Right hindlimb (tissue), 1 donor: ENCODE measurements at places on chromosomes 3 and 15.

DNA sequence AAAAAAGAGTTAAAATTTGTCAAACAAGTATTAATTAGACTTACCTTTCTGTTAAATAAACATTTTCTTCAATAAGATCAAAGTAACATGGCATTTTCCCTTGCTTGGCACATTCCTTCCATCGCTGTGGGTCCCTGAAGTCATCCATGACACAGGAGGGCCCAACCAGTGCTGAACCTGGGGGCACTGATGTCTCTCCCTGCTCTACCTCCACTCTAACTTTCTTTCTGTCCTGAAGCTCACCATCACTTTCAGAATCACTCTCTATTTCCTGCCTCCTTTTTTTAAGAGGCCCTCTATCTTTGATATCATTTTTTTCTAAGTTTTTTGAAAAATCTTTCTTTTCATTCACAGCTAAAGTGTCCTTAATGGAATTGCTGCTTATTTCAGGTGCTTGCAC lies 43.8 kb downstream of the SETD2 start:
- no peak for DNase-seq

DNA sequence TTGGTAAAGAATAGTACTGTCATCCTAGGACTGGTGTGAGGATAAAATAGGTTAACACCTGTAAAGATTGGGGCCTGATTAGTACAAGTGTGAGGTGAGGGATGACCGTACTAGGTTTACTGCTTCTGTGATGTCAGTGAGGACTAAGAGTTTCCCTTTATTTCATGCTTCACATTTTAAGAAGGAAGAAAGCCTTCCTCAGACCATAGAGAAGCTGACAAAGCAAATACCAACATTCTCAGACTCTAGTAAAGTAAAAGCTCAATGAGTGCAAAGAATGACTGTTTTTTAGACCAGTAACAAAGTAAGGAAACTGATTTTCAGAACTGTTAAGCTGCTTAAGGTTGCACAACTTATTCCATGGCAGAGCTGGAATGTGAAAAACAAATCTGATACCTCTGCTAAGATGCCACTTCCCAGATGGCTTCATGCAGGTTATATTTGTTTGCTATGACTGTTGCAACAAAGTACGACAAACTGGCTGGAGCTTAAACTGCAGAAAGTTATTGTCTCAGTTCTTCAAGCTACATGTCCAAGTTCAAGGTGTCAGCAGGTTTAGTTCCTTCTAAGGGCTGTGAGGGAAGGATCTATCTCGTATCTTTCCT lies 354.9 kb downstream of the RSL24D1 start:
- DNase-seq: no peak

DNA sequence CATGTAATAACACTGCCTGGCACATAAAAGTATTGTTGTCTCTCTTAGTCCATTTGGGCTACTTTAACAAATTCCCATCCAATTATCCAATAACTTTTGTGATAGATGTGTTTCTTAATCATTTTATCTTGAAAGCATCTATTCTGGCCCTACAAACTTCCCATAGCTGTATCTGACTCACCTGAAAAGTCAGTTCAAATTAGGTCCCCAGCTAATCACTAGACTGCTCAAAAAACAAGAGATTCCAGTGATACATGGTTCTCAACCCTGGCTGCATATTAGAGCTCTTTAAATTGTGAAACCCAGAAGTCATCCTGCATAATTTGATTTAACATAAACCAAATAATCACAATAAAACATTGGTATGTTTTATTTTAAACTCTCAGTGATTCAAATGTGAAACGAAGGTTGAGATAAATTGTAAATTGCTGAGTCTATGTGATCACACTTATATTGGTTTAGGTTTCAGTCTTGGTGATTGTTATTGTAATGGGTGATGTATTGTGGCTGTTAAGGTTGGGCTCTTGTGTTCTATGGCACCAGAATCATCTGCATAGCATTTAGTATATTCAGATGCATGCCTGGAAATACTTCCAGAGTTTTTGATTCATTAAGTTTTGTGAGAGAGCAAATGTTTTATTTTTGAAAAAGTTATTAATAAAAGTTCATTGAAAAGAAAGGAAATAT lies 268.9 kb upstream of the KCNMB2 start:
- DNase-seq: no peak

GRCh38 chr3:147395899-147396711 lies 10.2 kb downstream of the ZIC4 start:
- DNase-seq: peak; percentile 30

- no peak for DNase-seq
These were observed 7.0 kb downstream of the MFGE8 start for GRCh38 chr15:88906130-88906529.

DNA sequence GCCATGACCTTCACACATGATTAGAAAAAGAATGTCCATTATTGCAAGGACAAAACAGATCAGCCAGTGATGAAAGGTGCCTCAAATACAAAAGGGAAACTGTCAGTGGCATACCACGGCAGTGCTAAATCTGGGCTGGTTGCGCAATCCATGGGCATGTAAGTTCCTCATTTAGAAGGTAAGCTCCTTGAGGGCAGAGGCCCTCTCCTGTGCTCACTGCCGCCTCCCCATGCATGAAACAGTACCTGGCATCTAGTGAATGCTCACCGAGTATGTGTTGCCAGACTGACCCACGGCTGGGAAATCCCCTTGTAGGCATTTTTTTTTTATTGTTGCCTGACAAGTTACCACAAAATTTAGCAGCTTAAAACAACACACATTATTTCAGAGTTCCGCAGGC lies 312.1 kb upstream of the CHRM5 start:
- no peak for DNase-seq

DNA sequence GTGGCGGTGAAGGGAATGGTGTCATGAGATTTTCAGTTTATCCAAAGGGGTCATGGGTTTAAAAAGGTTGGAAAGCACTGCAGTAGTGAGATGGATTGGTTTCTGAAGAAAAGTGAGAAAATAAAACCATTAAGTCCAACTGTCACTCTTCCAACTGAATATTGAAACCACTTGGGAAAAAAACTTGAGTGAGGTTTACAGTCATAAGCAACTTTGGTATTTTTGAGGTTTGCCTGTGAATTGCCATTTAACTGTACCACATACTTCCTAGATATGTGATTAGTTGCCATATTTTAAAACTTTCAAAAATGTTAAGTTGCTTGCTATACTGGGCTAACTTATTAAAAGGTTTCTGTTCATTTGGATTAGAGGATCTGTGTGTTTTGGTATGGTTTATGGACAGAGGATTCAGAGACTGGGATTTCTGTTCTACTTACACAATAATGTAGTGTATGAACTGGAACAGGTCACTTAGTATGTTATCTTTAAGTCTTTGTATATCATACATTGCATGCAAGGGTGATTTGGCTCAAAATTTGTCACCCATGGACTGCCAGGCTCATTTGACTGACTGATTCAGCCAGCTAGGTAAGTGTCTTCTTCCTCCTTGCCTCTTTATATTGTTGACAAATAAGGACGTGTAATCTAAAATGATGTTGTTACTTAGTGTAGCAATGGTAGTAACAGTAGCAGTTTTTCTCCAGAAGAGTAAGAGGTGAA lies 201.4 kb upstream of the EOMES start:
- no peak for DNase-seq

GRCh38 chr3:188455748-188456147 lies 301.8 kb downstream of the LPP start:
- no peak for DNase-seq

DNA sequence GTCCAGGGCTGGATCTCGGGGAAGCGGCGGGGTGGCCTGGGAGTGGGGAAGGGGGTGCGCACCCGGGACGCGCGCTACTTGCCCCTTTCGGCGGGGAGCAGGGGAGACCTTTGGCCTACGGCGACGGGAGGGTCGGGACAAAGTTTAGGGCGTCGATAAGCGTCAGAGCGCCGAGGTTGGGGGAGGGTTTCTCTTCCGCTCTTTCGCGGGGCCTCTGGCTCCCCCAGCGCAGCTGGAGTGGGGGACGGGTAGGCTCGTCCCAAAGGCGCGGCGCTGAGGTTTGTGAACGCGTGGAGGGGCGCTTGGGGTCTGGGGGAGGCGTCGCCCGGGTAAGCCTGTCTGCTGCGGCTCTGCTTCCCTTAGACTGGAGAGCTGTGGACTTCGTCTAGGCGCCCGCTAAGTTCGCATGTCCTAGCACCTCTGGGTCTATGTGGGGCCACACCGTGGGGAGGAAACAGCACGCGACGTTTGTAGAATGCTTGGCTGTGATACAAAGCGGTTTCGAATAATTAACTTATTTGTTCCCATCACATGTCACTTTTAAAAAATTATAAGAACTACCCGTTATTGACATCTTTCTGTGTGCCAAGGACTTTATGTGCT lies 527 bp downstream of the B2M start:
- DNase-seq: peak; percentile 71

GRCh38 chr3:105465251-105465853 lies 98.6 kb downstream of the ALCAM start:
- no peak for DNase-seq

DNA sequence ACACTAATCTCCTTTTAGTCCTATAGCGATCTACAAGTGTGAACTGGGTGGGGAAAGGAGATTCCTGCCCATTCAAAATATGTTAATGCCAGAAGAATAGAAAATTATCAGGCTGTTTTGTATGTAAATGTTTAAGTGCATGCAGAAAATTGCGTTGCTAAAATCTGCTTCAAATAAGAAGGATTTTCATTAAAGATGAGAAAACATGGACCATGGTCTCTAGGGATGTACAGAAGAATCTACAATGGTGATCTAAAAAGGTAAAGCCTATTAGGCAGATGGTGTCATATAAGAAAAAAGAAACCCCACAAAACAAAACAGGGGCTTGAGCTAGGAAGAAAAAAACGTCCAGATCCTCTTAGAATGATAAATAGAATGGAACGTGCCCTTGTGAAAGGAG lies 287.5 kb upstream of the ROBO1 start:
- no peak for DNase-seq

GRCh38 chr15:72420576-72420975 lies 22.5 kb downstream of the TMEM202 start:
- DNase-seq: no peak

DNA sequence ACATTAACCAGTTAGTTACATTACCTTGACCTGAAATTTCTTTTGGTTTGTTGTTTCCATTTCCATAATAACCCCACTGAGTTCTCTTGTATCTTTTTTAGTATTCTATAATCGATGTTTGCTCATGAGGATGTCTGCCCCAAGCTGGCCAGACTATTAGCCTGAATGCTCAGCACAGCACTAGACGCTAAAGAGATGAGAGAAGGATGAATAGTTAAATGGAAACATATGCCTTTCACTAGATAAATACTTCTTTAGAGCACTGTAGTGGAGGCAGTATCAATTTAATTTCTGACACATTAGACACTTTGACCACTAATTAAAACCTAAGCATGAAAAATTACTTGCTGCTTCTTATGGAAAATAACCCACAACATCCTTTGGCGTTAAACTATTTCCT lies 654.9 kb upstream of the KCNMB2 start:
- DNase-seq: no peak

DNA sequence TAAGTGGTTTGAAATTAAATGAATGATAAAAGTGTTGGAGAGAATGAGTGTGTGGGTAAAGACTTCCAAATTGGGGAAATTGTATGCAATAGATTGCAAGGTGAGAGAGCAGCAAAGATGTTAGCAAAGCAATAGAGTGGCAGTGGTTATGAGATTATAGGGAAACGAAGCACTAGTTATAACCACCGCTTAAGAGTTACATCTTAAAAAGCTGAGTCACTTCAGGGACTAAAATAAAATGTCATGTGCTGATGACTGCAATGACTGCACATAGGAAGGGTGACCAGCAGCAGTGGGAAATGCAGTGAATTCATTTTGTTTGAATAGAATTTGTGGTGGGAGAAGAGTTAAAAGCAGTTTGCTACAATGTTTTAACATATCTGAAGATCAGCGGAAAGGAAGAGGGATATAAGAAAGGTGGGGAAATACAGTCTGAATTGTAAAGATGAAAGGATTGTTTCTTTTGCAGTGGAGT lies 127.3 kb downstream of the RAP2B start:
- no peak for DNase-seq

DNA sequence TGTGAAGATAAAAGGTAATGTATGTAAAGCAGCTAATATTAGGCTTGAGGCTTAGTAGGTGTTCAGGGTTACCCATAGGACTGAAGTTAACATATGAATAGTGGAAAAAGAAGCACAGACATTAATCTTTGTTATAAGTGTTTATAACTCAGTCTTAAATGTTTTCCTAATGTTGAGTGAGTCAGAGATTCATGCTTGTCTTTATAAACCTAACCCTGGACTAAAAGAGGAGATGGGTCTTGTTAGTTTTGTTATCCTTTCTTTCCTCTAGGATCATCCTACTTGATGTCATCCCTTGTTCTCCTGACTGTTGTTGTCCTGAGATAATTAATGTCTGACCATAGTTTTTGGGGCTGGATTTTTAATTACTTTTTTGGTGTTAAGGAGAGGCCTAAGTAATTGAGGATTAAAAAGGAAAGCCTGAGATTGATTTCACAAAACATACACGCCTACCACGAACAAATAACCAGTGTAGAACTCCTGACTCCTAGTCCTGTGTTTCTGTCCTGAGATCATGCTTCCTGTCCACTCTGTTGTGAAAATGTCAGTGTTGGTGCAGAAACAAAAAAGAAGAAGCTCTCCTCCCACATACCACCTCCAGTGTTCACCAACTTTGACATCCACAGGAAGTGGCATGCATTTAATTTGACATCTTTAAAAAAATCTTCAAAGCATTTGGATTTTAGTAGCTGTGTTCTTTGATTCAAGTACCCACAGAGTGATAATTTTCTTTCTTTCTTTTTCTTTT lies 8.4 kb downstream of the MITF start:
- DNase-seq: no peak

DNA sequence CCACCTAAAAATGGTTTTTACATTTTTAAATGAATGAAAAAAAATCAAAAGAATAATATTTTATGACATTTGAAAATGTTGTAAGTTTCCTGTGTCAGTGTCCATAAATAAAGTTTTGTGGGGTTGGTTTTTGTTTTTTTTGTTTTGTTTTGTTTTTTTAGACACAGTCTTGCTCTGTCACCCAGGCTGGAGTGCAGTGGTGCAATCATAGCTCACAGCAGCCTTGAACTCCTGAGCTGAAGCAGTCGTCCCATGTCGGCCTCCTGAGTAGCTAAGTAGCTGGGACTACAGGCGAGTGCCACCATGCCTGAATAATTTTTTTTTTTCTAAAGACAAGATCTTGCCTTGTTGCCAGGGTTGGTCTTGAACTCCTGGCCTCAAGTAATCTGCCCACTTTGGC lies 2.8 kb upstream of the GLB1 start:
- DNase-seq: no peak

GRCh38 chr15:77907824-77908751 lies 169.4 kb downstream of the TBC1D2B start:
- DNase-seq: no peak

- no peak for DNase-seq
These were observed 10.7 kb downstream of the RBP2 start for GRCh38 chr3:139465636-139466035.

DNA sequence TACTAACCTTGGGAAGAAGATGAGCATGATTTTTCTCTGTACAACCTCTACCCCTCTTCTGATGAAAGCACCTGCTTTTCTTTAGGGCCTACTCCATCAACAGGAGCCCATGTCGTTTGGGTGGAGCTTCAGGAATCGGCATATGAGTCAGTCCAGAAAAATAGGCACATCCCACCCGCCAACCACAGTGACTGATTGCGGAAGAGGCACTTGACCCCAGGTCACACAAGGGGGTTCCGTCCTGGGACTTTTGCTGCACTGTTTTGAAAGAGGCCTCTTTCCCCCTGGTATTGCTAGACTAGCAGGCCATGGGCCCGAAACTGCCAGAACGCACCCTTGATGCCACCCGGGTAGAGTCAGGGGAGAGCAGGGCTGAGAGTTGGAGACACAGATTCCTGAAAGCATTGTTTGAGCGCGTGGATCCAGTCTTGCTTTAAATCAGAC lies 19.3 kb upstream of the NRROS start:
- DNase-seq: no peak
